Natural killer cell (primary cell): ENCODE measurements at places on chromosomes 11 and 22. TPM values are rescaled to one million over a fixed set of nuclear protein-coding genes. Genes with fewer than 3 reads are reported as not detected.

GRCh38 chr11:128796270-128796669 is 70.8 kb downstream of the KCNJ1 start:
- H3K36me3 ChIP-seq: peaks cover 77% of the 10 kb centered on the region
- no peak overlapping the region for H3K27ac ChIP-seq
- H3K4me1 ChIP-seq: peaks cover 19% of the 10 kb centered on the region
- DNase-seq: no peak

The SMTNL1 gene
- not detected for total RNA-seq

The PKP3 gene
- total RNA-seq: 0.29 TPM

The ANKK1 gene
- total RNA-seq: 0.40 TPM

The NUP98 gene
- total RNA-seq: 92.8 TPM

- no peaks in the 10 kb centered on the region for H3K4me1 ChIP-seq
- H3K4me3 ChIP-seq: no peak overlapping the region
- peaks cover 6% of the 10 kb centered on the region for H3K36me3 ChIP-seq
- H3K27me3 ChIP-seq: no peaks in the 10 kb centered on the region
Measured at GRCh38 chr22:45838305-45838887, 138.6 kb downstream of the WNT7B start.

- no peak for DNase-seq
- no peaks in the 10 kb centered on the region for H3K4me1 ChIP-seq
- H3K27me3 ChIP-seq: no peaks in the 10 kb centered on the region
- no peak overlapping the region for H3K27ac ChIP-seq
- H3K36me3 ChIP-seq: no peaks in the 10 kb centered on the region
Measured at GRCh38 chr11:40226654-40227053, 1232.8 kb downstream of the LRRC4C start.

- peaks cover 13% of the 10 kb centered on the region for H3K36me3 ChIP-seq
- H3K27me3 ChIP-seq: no peaks in the 10 kb centered on the region
- no peak overlapping the region for H3K4me3 ChIP-seq
- peaks cover 6% of the 10 kb centered on the region for H3K4me1 ChIP-seq
- no peak for DNase-seq
Measured at GRCh38 chr22:24445481-24446259, 18.3 kb downstream of the ADORA2A start.

The OVCH2 gene
- not detected for total RNA-seq
